ENCODE measurements at places on chromosomes 6 and 20.

DNA sequence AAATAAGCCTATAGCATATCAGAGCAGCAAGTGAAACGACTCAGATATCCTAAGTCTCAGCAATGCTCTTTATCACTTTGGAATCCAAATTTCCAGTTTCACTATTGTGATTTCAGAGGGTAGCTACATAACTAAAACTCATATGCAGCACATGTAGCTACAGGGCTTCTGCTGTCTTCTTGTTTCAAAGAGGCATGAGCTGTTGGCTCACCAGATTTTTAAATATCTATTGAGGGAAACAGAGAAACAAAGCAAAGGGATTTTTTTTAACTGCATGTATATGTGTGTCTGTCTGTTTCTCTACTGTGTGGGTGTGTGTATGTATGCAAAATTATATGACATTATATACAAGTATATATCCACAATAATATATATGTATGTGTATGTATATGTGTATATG is 258.4 kb downstream of the HDGFL1 start:
- no peak for DNase-seq

DNA sequence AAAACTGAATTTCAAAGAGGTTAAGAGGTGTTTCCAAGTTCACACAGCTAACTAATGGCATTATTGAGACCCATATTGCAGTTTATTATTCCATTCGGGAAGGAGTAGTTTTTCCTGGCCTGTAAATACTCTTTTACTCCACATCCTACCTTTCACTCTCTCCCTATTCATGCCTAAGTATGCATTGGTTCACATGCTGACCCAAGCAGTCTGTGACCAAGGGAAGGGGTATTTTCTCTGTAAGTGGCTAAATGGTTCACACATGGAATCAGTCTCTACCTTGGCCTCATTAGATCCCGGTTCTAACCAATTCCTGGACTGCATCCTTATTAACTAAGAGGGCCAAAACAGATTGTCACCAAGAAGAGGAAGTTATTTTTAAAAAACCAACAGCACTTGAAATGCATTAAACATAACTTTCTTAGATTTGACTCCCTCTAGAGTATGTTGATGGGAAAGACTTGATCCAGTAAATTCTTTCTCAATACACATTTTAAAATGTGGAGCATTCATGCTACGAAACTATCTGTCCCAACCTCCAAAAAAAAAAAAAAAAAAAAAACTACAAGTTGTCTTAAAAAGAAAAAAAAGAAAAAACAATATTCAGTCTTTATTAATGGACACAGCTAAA is 17.8 kb upstream of the RSPO3 start:
- no peak for DNase-seq

DNA sequence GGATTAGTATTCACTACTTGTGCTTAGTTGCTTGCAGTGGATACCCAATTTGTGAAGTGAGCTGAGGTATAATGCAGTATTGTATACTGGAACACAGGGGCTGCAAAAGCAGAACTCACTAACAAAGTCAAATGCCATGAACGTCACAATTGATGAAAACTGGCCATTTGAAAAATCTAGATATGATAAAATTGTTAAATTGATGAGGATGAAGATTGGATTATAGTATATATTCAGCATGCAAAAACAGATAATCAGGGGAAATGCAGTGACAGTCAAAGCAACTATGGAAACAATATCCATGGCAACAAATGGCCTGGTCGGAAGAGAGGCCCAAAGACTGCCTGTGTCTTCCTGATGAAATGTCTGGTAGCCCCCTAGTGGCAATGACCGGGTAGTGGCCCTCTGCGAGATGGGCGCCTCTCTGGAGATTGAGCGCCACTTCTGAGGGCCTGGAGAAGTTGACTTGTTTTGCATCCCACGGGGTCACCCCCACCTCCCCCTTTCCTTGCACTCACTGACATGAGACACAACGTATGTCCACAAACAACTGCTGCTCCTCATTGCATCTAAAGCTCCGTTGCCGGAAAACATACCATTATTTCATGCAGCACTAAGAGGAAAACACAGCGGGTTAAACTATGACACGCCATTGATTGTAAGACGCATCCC is 43.6 kb downstream of the C6orf15 start:
- no peak for DNase-seq

- no peak for DNase-seq
Measured at GRCh38 chr6:136408204-136408603, 118.6 kb upstream of the BCLAF1 start.

GRCh38 chr6:165231581-165232561 is 77.5 kb downstream of the C6orf118 start:
- DNase-seq, result no peak

DNA sequence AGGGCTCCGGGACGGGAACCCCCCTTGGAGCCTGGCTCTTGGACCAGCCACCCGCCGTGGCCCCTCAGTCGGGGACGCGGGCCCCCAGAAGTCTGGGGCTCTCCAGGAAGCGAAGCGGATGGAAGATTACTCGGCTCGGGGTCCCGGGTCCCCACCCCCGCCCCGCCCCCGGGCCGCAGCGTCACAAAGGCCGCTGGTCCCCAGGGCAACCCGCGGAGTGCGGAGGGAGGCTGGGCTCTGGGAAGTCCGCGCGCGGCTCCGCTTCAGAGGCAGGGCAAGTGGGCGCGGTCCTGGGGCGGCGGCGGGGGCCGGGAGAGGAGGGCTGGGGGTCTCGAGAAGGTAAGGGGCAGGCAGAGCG is at the start of gene FNDC11:
Gene FNDC11, plus strand, starts transcription at position 227 of the 358 bp plus-strand sequence. CDS start 1,505 bp downstream, outside the sequence.
- no peak for DNase-seq

- DNase-seq, result no peak
Measured at GRCh38 chr6:89387516-89388201, 24.4 kb downstream of the RRAGD start.

- DNase-seq, result no peak
Measured at GRCh38 chr6:142545147-142545546, 243.3 kb downstream of the ADGRG6 start.

GRCh38 chr20:64077541-64077875 is 1.8 kb downstream of the RGS19 start:
- no peak for DNase-seq

DNA sequence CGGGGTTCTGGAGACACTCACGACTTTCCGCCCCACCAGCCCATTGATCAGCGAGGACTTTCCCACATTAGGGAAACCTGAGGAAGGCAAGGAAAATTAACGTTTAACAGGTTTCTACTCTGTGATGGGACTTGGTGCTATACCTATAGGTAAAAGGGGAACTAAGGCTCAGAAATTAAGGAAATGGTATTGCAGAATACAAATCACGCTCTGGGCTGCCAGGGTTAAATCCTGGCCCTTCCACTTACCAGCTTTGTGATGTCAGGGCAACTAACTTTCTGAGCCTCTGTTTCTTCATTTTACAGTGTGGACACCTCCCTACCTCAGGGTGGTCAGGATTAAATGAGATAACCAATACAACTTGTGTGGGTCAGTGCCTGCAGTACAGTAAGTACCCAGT is 8.8 kb downstream of the GNL1 start:
- DNase-seq, result no peak

- no peak for DNase-seq
Measured at GRCh38 chr6:155330922-155331321, 16.6 kb upstream of the TFB1M start.

GRCh38 chr20:36463212-36464061 is 77.9 kb upstream of the MYL9 start:
- no peak for DNase-seq
